Stimulated activated CD4-positive, alpha-beta T cell treated with anti-CD3 and anti-CD28 coated beads, Interleukin-12 subunit alpha, Interleukin-12 subunit beta, amount 100 ng/mL, for 24 hours (primary cell): ENCODE measurements at places on chromosomes 2 and 18.

- no peak for DNase-seq
Measured at GRCh38 chr2:127007652-127008051, 99.3 kb downstream of the BIN1 start.

DNA sequence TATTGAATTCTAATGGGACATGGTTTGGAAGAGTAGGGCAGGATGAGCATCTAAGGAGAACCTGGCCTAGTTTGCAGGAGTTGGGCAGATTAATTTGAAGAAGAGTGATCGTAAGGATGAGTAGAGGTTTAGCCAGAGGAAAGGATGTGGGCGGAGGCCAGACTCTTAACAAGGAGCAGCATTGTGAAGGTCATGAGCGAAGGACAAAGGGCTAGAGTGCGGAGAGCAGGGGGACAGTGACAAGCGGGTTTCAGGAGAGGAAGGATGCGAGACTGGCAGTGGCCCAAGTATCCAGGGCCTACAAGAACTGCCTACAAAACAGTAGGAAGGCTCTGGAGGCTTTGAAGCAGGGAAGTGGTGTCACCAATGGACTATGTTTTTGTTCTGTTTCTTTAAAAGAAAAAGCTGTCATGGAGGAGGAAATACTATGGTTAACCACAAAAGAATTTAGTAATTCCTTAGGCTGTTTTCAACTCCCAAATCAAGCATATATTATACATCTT is 20.1 kb downstream of the SLC66A3 start:
- DNase-seq = no peak

DNA sequence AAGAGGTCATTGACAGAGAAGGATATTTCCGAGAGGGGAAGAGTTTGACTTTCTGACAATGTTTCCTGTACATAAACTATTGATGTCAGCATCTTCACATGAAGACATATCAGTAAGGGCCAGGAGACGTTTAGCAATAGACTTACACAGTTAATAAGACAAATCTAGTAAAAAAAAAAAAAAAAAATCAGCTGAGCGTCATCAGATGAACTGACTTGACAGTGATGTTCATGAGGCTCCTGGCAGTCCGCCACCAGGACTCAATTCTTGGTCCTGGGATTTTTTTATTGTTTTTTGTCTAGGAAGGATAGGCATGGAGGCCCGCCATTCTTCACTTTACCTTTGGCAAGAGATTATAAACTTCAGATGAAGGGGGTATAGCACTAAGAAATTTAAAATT is 14.5 kb downstream of the MRPL44 start:
- no peak for DNase-seq

DNA sequence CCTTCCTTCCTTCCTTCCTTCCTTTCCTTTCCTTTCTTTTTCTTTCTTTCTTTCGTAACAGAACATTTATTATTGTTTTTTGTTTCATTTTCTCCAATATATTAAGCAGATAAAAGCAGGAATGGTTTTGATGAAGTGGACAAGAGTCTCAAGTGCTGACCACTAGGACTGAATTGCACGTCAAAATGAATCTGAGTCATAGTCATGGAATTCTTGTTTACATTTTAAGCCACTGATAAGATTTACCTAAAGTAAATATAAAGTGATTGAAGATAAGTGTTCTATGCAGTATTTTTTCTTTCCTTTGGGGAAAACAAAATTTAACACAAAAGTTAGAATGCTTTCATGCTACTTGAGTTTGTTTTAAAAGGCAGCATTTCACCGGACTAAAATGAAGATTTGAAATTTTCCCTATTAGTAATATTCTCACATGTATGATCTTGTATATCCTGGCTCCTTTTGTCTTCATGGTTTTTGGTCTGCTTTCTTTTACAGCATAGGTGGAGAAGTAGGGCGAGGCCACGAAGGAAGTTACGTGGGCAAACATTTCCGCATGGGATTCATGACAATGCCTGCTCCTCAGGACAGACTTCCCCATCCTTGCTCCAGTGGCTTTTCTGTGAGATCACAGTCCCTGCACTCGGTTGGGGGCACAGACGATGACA is 113.5 kb downstream of the NYAP2 start:
- no peak for DNase-seq

GRCh38 chr18:42374961-42375360 is 419.9 kb downstream of the PIK3C3 start:
- DNase-seq = no peak

GRCh38 chr2:105926960-105927678 is 182.4 kb downstream of the NCK2 start:
- no peak for DNase-seq

DNA sequence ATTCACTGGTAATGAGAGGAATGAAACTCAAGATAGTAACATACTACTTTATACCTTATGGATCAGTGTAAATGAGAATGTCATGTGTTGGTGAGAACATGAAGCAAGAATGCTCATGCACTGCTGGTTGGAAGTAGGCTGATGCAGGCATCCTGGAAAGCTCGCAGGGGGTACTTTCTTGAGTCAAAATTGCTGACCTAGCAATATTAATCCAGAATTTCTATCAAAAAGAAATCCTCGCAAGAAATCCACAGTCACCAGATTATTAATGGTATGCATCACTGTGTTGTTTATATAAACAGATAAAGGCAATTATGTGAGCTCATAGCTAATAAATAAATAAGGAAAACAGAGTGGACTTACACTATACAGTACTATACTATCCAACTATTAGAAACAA is 713.7 kb upstream of the PKDCC start:
- DNase-seq = no peak

- DNase-seq = no peak
Measured at GRCh38 chr18:25595274-25596060, 243.5 kb upstream of the ZNF521 start.

DNA sequence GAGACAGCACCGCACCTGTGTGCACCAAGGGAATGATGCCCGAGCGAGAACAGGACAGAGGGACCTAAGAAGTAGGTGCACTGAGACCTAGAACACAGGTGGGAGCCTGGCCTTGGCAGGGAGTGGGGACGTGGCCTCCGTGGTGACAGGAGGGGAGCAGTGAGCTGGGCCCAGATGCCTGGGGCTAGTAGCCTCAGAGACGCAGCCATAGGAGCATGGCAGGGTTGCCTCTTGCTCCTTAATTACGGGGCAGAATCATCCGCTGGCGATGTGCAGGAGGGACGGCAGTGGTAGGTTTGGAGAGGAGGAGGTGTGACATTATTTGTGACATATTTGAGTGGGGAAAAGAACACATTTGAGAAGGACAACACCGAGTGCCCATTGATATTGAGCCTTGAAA is 57.0 kb upstream of the HPCAL1 start:
- DNase-seq = no peak

DNA sequence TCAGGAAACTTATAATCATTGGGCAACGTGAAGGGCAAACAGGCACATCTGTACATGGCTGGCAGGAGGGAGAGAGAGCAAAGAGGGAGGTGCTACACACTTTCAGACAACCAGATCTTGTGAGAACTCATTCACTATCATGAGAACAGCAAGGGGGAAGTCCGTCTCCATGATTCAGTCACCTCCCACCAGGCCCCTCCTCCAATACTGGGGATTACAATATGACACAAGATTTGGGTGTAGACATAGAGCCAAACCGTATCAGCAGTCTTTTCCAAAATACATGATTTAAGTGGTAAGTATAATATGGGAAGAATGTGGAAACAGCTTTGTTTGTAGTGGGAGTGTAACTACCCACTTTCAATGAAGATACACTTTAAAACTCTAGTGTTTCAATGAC is 65.0 kb downstream of the EPB41L5 start:
- no peak for DNase-seq

- DNase-seq = no peak
Measured at GRCh38 chr18:13032173-13032572, 41.0 kb downstream of the CEP192 start.

DNA sequence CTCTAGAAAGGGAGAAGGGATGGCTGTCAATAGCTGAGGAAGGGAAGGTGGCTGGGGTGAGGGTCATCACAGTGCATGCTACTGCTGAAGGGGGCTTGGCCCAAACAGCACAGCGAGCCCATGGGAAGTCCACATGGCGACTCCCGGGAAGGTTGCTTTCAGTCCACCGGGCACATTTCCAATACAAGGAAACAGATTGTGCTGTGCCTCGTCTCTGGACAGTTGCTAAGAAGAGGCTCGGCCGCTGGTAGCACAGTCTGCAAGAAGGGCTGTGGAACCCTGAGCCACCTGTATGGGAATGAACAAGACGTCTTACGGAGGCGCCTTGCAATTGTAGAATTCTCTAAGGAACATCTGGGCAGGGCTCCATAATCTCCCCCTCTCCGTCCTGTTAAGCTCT is 123.1 kb downstream of the CELF4 start:
- DNase-seq = no peak

GRCh38 chr2:165587335-165587938 is 117.9 kb downstream of the CSRNP3 start:
- DNase-seq = no peak

- DNase-seq = no peak
Measured at GRCh38 chr2:206353685-206354084, 79.2 kb downstream of the ZDBF2 start.

DNA sequence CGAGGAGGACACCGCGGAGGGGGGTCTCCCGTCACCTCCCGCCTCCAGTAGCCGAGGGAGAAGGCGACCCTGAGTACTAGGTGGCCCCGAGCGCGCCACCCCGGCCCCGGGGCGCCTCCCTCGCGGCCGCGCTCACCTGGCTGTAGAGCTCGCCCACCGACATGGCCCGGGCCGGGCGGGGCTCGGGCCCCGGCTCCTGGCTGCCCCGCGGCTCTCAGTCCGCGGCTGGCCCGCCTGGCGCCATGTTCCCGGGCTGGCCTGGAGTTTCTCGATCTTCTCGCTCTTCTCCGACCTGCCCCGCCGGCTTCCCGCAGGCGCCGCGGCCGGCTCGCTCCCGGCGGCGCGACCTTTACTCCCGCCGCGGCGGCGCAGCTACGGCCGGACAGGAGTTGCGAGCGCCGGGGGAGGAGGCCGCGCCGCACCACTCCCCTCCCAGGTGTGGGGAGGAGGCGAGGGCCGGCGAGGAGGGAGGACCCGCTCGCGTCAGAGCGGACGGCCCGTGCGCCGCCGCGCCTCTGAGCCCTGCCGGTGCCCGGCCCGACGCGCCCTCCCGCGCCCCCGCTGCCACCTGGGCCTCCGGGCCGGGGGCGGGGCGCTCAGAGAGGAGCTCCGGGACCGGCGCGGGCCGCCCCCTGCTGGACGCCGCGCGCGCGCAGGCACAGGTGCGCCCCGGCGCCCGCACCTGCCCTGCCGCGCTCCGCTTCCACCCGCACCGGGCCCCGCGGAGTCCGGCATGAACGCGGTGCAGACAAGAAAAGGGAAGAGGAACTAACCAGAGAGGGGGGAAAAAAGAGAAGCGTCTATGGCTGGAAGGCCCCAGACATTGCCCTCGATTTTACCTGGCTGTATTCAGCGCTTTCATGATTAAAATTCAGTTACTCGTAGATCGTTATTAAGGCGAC is at the start of gene MYO5B:
Gene MYO5B, minus strand, starts transcription at position 517 of the 902 bp plus-strand sequence. Its CDS starts 354 bp downstream, at position 163.
- peak; percentile 44 for DNase-seq
